ENCODE measurements at places on chromosomes 5 and 9.
A peak's percentile ranks its signal among the peaks of the same experiment; 100 is the strongest.

DNA sequence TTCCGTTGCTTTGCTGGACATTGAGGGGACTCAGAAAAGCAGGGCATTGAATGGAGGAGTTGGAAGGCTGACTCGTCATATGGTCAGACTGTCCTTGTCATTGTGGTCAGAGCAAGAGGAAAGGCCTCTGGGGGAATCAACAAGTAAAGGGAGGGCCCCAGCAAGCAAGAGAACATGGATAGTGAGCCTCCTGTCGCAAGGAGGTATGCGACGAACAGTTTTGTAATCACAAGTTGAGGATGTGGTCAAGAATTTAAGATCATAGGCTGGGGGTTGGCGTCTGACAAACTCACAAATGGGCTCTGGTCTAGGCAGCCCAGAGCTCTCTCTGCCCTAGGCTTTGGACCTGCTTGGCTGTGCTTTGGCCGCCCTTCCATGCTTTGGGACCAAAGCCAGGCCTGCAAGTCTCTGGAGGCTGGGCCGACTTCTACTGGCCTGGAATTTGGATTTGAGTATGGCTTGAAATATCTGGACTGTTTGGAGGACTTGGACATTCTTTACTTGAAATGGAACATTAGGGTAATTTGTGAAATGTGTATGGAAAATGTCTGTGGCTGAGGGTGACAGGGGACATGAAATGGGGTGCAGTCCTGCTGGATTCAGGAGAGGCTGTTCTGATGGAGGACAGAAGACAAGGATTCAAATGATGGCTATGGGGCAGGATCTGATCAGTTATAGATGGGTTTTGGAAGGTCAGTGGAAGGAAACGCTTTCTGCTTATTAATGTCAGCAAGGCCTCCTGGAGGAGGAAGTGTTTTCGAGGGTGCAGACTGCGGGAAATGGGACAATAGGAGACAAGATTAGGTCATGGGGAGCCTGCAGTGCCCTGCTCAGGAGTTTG is 19.2 kb upstream of the NDST1 start:
- H3K27me3 ChIP-seq: no peaks in the 10 kb centered on the region
- peak; percentile 89 for DNase-seq
- H3K27ac ChIP-seq: peak overlapping the region; percentile 100
- peaks cover 57% of the 10 kb centered on the region for H3K4me1 ChIP-seq
- peaks cover 2% of the 10 kb centered on the region for H3K36me3 ChIP-seq

DNA sequence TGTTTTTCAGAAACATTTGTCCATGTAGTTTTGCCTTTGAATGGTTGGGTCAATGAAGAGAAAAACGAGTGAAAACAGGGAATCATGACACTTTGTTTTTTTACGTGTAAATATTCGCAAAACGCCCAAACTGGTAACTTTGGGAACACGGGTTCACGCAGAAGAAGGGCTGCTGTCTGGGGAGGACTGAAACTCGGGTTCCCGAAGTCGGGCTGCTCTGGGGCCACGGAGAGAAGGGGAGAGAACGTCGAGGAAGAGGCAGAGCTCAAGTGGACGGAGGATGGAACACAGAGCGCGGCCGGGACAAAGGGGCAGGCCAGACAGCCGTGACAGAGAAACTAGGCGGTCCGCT is 478 bp upstream of the SETD9 start:
- DNase-seq: peak; percentile 83
- H3K27me3 ChIP-seq: no peaks in the 10 kb centered on the region
- peak overlapping the region; percentile 65 for H3K4me3 ChIP-seq
- peak overlapping the region; percentile 96 for H3K27ac ChIP-seq

DNA sequence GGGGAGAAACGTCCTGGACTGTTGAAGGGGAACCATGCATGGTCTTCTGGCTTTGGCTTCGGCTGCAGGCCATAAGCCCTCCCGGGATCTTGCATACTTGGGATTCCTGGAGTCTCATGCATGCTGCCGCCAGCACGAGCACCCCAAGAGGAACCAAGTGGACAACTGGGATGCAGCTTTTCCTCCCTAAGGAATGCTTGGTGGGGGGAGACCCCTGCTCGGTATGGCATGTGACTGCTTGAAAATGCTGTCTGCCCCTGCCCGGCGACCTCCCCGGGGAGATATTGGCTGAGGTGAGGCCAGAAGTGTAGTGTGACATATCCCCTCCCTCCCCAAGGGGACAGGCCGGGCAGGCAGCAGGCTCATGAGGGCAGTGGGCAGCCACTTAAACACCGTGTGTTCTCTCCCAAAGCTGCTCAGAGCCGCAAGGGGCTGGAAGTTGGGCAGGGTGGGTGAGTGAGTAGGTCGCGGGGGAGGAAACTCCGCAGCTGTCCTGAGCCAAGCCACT is 15.7 kb downstream of the TMEM171 start:
- H3K27ac ChIP-seq: no peak overlapping the region
- H3K4me1 ChIP-seq: no peaks in the 10 kb centered on the region
- no peak for DNase-seq
- H3K36me3 ChIP-seq: no peaks in the 10 kb centered on the region
- no peak overlapping the region for H3K4me3 ChIP-seq
- H3K27me3 ChIP-seq: no peaks in the 10 kb centered on the region

DNA sequence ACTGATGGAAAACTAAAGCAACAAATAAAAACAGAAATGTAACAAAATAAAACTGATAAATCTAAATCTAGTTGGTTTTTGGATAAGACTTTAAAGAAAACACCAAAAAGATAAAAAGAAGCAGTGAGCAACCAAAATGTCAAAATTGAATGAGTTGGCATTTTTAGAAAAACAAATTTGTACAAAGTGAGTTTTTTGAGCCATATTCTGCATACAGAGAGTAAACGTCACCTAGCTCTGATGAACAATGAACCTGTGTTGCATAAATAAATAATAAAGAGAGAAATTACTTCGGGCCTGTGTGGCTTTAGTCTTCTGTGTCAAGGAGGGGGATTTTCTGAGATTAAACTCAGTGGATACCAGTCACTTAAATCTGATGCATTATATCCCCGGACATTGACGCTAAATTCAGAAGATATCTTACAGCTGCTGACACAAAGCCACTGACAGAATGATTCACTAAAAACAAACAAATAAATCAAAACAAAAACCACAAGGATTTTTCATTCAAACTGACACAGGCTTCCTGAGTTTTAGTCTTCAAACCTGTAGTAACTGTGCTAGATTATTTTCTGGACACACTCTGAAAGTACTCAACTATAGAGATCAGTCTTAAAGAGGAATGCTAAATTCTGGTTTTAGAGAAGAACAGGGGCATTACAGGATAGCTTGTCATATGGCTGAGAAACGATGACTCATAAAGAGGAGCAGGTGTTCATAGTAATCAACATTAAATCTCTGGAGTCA is 403.5 kb upstream of the ST8SIA4 start:
- H3K4me1 ChIP-seq: no peaks in the 10 kb centered on the region
- H3K27ac ChIP-seq: no peak overlapping the region
- no peaks in the 10 kb centered on the region for H3K27me3 ChIP-seq
- no peak overlapping the region for H3K4me3 ChIP-seq
- H3K36me3 ChIP-seq: no peaks in the 10 kb centered on the region
- no peak for DNase-seq

DNA sequence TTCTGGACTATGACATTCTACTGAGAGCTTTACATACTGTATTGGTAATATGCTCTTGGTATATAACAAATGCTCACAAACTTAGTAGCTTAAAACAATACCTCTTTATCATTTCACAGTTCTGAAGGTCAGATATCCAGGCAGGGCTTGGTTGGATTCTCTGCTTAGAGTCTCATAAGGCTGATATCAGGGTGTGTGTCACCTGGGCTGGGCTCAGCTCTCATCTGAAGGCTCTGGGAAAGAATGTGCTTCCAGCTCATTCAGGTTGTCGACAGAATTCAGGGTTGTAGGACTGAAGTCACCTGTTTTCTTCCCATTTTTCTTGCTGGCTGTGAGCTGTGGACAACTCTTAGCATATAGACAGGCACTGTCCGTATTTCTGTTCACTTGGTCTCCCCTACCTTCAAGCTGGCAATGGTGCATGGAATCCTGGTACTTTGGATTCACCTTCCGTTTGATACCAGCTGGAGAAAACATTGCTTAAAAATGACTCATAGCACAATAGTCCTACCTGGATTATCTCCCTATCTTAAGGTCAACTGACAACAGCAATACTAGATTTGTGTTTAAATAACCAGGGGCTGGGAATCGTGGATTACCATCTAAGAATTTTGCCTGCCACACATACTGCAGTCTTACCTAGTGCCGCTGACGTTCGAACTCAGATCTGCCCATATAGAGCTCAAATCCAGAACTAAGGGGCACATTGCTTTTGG is 69.2 kb downstream of the RCL1 start:
- H3K27me3 ChIP-seq: no peaks in the 10 kb centered on the region
- H3K36me3 ChIP-seq: peaks cover 33% of the 10 kb centered on the region
- no peak overlapping the region for H3K27ac ChIP-seq
- DNase-seq: no peak
- peaks cover 10% of the 10 kb centered on the region for H3K4me1 ChIP-seq
- H3K4me3 ChIP-seq: no peak overlapping the region

DNA sequence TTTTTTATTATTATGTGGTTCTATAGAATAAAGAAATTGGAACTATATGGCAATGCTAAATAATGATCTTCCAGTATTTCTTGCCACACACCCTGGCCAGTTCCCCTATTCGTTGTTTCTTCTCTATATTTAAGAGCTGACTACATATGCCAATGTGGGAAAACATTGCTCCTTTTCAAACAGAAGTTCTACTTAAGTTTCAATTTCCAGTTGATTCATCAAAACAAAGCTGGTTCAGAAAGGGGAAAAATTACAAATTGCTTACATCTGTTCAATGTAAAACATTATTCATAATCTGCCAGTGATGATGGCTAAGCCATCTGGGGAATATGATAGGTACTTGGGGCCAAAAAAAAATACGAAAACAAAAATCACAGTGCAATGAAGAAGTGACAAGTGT is 76.9 kb downstream of the ST8SIA4 start:
- H3K4me1 ChIP-seq: no peaks in the 10 kb centered on the region
- no peak overlapping the region for H3K4me3 ChIP-seq
- no peaks in the 10 kb centered on the region for H3K27me3 ChIP-seq
- H3K36me3 ChIP-seq: no peaks in the 10 kb centered on the region
- DNase-seq: no peak

GRCh38 chr5:150035139-150035895 is 34.8 kb downstream of the HMGXB3 start:
- H3K4me3 ChIP-seq: no peak overlapping the region
- DNase-seq: no peak
- no peaks in the 10 kb centered on the region for H3K27me3 ChIP-seq
- H3K27ac ChIP-seq: no peak overlapping the region
- no peaks in the 10 kb centered on the region for H3K4me1 ChIP-seq
- peaks cover 19% of the 10 kb centered on the region for H3K36me3 ChIP-seq

Measured in right lobe of liver (tissue), 6 donors.